CD4-positive, alpha-beta T cell treated with Interleukin-6 at 100 ng/mL for 8 hours (primary cell): ENCODE measurements at places on chromosomes 5 and 9.

- DNase-seq, result no peak
Measured at GRCh38 chr9:20962536-20963225, 68.8 kb downstream of the HACD4 start.

DNA sequence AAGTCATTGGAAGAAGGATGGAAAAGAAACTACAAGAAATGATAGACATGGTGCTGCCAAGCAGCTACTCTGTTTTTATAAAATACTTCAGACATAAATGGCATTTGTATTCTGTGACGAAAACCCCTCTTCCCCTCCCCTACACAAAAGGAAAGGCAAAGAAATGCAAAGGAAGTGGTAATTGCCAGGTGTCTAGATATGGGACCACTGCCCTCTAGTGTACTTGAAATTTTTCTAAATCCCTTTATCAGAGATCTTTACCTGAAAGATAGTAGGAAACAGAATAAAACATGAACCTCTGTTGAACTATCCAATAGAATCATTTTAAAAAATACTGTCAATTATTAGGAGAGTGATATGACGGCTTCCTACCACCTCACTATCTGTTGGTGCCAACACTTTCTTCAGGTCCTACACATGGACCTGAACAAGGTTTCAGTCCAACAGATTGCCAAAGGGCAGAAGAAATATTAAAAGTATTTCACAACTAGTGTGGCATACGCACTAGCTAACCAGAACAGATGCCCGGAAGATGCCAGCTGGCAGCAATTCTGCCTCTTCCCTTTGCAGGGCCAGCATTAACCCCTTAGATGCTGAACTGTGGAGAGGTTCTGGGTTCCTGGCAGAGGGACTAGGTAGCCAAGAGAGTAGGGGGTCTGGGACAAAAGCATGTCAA is 104.1 kb downstream of the TSSK1B start:
- DNase-seq, result peak; percentile 58

GRCh38 chr9:93447655-93448054 is 3.8 kb upstream of the FAM120A start:
- no peak for DNase-seq

DNA sequence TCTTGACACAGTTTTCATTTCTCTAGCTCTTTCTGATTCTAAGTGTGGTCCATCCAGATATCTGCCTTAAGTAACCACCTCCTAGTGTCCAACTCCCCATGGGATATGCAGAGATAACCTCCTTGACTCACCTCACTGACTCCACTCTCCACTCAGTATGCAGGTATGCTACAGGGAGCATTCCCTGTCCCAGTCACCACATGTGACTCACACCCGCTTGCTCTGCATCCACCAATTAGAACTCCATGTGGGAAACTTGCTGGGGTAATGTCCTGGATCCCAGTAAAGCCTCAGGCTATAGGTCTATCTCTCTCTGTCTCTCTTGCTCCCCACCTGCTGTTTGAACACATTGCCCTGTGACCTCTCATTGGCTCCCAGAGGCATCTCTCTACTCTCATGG is 563.9 kb downstream of the HTR1A start:
- no peak for DNase-seq

DNA sequence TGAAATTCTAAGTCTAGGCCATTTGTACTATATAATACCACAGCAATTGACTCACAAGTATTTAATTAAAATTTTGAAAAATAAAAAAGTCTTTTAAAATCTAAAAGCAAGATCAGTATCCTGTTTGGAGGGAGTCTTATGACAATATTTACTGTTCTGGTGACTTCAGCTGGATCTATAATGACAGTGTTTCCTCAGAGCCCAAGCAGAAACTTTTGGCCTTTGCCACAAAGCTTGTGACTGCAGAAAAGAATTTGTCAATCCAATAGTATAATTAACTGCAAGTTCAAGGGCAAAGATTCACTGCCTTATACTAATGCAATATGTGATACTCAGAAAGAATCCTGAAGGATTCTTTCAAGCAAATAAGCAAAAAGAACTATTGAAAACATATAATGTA is 49.6 kb upstream of the RAPGEF6 start:
- no peak for DNase-seq

DNA sequence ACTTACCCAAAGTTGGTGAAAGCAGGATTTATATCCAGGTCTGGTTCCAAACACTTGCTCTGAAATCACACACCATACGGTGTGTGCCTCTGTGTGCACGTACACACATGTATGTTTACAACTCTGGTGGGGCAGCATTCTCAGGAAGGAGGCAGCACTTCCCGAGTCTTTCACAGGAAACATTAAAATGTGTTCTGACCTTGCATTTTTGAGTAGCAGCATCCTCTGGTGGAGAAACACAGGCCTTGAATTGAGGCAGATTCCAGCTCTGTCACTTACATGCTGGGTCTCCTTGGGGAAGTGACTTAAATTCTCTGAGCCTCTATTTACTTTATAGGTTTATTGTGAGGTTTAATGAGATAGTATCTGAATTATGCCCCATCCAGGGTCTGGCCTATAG is 126.4 kb downstream of the RGS3 start:
- peak; percentile 35 for DNase-seq

- DNase-seq, result no peak
Measured at GRCh38 chr5:174725261-174725990, 1.0 kb downstream of the MSX2 start.

- DNase-seq, result no peak
Measured at GRCh38 chr5:50889790-50890189, 223.4 kb downstream of the PARP8 start.

DNA sequence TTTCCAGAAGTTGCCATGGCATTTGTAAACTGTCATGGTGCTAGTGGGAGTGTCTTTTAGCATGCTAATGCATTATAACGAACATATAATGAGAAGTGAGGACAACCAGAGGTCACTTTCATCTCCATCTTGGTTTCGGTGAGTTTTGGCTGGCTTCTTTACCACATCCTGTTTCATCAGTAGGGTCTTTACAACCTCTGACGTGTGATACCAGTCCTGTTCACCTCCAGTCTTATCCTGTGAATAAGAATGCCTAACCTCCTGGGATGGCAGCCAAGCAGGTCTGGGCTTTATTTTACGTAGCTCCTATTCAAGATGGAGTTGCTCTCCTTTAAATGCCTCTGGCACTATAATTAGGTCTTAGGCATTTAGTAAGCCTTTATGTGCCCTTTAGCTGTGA is 20.4 kb upstream of the RFK start:
- no peak for DNase-seq

DNA sequence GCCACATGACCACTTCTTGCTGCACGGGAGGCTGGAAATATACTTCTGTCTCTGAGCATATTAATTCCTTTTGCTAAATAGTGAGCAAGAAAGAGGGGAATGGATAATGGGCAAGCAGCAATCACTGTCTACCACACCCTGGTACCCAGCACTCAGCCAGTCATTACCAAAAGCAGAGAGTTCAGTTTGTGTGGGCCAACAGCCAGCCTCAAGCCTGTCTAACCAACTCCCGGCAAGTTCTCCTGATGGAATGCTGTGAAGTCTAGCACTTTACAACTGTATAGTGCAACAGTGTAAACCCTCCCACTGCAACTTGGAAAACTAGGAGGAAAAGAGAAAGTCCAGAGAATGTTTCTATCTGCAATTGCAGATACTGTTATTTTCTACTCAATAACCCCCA is 47.8 kb downstream of the PLK2 start:
- DNase-seq, result no peak

GRCh38 chr5:136053336-136054141 is 24.8 kb downstream of the TGFBI start:
- DNase-seq, result no peak

GRCh38 chr9:131525643-131526565 is 5.2 kb downstream of the UCK1 start:
- DNase-seq, result no peak

DNA sequence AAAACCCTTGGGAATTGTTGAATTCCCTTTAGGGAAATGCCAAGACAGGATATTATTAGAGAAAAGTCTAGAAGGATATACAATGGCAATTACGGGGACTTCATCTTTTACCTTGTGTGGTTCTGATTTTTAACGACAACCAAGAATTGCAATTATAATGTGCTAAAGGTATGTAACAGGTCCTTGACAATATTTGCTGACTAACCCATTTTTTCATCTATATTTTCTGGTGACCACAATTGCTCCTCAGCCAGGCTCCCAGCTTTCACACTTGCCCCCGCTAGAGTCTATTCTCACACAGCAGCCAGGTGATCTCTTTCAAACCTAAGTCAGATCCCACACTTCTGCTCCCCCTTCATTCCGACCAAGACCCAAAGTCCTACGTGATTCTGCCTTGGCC is 34.3 kb downstream of the BARHL1 start:
- DNase-seq, result no peak

GRCh38 chr9:87425202-87425601 is 72.5 kb upstream of the DAPK1 start:
- DNase-seq, result no peak

DNA sequence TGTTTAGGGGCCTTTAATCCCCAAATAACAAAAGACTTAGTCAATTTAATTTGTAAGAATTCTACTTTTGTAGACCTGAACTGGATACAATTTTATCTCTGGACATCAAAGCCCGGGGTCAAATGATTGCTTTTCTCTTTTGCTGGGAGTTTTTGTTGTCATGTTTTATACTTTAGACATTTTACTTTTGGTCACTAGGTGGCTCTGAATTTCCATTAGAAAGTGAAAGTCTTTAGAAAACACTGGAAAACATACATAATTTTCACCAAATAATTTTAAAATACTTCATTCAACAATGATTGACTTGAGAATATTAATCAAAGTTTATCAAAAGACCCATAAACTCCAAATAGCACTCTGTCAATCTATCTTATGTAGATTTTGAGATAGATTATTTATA is 2.8 kb upstream of the PCA3 start:
- DNase-seq, result no peak

GRCh38 chr5:176590035-176590717 is 19.8 kb downstream of the GPRIN1 start:
- no peak for DNase-seq

GRCh38 chr5:122352331-122352730 is 40.3 kb downstream of the SNCAIP start:
- no peak for DNase-seq

DNA sequence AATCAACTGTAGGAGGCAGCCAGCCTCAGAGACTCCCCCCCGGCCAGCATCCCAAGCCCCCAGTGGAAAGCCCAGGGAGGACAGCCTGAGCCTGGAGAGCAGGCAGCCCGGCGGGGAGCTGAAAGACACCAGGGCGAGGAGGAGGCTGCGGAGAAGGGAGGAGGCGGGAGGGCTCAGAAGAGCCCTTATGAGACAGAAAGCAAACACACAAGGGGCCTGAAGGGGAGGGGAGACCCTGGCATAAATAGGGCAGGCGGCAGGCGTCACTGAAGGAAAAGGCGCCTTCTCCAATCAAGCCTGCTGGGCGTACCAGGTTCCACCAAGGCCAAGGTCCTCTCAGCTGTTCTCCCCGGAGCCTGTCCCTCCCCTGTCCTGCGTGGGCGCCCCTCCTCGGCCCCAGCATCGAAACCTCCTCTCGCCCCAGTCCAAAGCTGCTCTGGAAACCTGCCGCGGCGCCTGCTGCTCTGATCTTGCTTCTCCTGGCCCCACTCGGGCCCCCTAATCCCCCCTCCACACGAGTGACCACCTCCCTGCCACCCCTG is 1.3 kb downstream of the SLC9A3 start:
- DNase-seq, result no peak

GRCh38 chr5:121862801-121863200 is 11.1 kb downstream of the FTMT start:
- DNase-seq, result no peak

- DNase-seq, result no peak
Measured at GRCh38 chr5:66909364-66909763, 287.2 kb downstream of the CD180 start.

DNA sequence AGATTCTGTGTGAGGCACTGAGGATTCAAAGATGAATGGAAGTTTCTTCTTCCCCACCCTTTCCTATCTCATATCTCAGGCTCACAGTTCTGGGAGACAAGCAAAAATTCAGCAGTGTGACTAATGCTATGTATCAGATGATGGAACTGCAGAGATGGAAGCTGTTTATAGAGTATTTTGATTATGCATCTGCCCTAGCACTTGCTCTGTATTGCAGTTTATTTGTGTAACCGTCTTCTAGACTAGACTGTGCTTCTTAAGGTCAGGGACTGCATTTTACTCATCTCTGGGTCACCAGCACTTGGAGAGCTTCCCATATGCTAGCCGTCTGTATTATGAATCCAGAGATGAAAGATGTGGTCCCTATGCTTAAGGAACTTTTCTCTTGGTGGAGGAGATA is 12.6 kb downstream of the CAVIN4 start:
- no peak for DNase-seq

DNA sequence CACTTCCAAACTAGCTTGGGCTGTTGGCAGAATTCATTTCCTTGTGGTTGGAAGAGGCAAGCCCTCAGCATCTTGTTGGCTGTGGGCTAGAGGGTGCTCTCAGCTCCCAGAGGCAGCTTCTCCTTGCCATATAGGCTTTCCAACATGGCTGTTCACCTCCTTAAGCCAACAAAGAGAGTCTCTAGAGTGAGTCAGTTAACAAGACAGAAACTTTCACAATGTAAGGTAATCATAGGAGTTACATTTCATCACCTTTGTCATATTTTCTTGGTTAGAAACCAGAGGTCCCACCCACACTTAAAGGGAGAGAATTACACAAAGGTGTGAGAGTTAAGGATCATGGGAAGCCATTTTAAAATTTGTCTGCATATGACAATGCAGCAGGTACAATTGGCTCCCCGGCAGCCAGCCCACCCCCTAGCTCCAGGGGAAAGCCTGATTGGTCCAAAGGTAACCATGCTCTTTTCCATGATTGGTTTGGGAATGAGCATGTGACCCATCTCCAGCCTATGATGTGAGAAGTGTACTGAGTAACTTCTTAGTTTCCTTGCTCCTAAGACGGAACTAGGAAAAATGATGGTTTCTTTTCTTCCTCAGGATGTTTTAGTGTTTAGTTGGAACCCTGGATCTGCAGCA is 109.8 kb upstream of the MSX2 start:
- DNase-seq, result no peak

- DNase-seq, result no peak
Measured at GRCh38 chr5:139473565-139473964, 2.8 kb downstream of the SMIM33 start.

DNA sequence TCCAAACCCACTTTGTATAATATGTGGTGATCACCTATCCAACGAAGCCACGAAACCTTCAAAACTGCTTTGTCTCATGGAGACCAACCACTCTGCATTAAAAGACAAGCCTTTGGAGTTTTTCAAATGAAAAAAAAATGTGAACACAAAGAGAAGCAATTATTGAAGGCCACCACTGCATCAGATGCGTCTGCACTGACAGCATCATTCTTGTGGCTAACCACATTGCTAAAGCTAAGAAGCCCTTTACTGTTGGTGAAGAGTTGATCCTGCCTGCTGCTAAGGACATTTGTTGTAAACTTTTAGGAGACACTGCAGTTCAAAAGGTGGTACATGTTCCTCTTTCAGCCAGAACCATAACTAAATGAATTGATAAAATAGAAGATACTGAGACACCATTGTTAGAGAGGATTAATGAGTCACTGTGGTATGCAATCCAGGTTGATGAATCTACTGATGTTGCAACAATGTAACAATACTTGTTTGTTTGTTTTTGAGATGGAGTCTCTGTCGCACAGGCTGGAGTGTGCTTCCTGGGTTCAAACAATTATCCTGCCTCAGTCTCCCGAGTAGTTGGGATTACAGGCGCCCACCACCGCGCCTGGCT is 45.4 kb downstream of the TAF11L14 start:
- no peak for DNase-seq
